ENCODE measurements at places on chromosomes 16 and 17. TPM values are rescaled to one million over a fixed set of nuclear protein-coding genes. Genes with fewer than 3 reads are reported as not detected.

DNA sequence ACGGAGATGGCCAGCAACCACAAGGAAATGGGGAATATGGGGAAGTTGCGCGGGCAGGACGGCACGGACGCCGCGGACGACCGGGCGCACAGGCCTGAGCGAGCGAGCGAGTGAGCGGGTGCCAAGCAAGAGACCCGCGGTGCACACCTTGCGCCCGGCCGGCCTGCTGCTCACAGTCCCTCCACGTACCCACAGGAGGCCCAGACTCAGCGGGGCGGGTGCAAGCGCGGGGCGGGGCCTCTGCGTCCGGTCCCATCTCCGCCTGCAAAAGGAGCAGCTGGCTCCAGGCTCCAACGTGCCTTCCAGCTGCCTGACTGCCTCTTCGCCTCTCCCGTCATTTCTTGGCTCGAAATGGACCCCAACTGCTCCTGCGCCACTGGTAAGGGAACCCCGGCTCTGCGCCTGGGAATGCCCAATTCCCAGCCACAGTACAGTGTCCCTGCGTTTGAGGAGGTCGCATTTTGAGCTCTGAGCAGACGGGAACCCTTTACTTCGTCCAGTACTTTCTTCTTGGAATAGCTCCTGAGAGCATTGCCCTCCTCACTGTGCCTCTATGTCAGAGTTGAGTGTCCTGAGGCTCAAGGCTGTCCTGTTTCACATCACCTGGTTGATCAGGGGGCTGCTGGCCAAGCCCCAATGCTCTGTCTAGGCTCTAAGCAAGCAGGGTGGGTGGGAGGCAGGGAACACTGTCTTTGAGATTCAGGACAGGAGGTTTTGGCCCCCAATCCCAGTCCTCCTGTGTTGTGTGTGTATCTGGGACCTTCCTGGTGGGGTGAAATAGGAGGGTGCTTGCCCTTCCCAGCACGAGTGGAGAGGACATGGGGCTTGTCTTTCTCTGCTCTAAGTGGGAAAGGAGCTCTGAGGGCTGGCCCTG lies 8.1 kb upstream of the MT1E start:
- peaks cover 7% of the 10 kb centered on the region for H3K4me1 ChIP-seq
- no peaks in the 10 kb centered on the region for H3K27me3 ChIP-seq
- H3K27ac ChIP-seq, result peak overlapping the region; percentile 75
- peak; percentile 89 for DNase-seq

- no peak overlapping the region for H3K4me3 ChIP-seq
- no peak for DNase-seq
- H3K36me3 ChIP-seq, result no peaks in the 10 kb centered on the region
- no peak overlapping the region for H3K27ac ChIP-seq
- no peaks in the 10 kb centered on the region for H3K4me1 ChIP-seq
These were observed 7.2 kb downstream of the RAB11FIP4 start for GRCh38 chr17:31398381-31399311.

DNA sequence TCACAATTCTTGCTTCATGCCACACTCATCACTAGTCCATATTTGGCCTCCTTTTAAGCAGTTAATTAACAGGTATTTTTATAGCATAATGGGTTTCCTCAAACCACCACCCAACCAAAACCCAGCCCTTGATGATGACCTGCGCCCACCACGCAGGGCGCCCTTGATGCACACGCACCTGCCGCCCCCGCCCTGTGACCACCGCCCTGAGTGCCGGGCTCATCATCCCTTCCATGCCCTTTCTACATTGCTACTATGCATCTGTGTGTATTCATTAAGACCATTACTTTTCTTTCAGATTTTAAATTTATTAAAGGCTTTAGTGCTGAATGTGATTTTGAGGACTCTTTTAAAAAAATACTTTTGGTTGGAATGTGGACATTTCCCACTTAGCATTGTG lies 204.8 kb upstream of the CHMP6 start:
- peak overlapping the region; percentile 48 for H3K4me3 ChIP-seq
- no peaks in the 10 kb centered on the region for H3K36me3 ChIP-seq
- H3K4me1 ChIP-seq, result peaks cover 70% of the 10 kb centered on the region
- H3K27me3 ChIP-seq, result no peaks in the 10 kb centered on the region

- no peaks in the 10 kb centered on the region for H3K4me1 ChIP-seq
- H3K36me3 ChIP-seq, result no peaks in the 10 kb centered on the region
- DNase-seq, result no peak
- no peaks in the 10 kb centered on the region for H3K27me3 ChIP-seq
These were observed 97.8 kb upstream of the MAF start for GRCh38 chr16:79698341-79698753.

GRCh38 chr16:10122546-10122945 lies 59.7 kb downstream of the GRIN2A start:
- peaks cover 3% of the 10 kb centered on the region for H3K27me3 ChIP-seq
- no peaks in the 10 kb centered on the region for H3K4me1 ChIP-seq
- no peak overlapping the region for H3K4me3 ChIP-seq
- H3K27ac ChIP-seq, result no peak overlapping the region

The LAT gene
- polyA plus RNA-seq, result 1.7 TPM

Data from psoas muscle (tissue), 8 donors.